Stimulated activated CD8-positive, alpha-beta memory T cell treated with anti-CD3 and anti-CD28 coated beads, Interleukin-4, amount 100 ng/mL, for 4 hours (primary cell): ENCODE measurements at places on chromosomes 6 and 20.

GRCh38 chr6:34237316-34237721 is 646 bp downstream of the HMGA1 start:
- DNase-seq, result no peak

DNA sequence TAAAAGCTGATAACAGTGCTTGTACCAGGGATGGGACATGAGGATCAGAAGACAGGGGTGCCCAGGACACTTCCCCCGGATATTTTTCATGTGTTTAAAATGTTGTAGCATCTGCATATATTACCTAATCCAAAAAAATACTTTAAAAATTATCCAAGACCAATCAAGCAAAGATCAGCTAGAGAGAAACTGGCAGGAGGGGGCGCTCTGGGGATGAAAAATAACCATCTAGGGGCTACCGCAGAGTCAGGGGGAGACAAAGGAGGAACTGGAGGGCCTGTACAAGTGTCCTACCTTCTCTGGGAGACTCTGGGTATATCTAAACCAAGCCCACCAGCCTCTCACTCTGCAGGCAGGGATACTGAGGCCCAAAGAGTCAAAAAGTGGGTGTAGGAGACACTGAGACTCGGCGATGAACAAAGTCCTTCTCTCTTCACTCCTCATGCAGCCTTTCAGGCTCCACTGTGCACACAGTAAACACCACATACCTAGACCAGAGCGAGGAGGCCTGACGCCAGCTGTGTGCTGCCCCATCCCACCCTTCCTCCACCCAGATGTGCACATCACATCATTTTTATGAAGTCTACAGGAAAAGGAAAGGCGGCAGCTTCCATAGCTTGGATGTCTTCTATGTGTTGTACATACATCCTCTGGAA is 9.8 kb downstream of the RIMS4 start:
- no peak for DNase-seq

DNA sequence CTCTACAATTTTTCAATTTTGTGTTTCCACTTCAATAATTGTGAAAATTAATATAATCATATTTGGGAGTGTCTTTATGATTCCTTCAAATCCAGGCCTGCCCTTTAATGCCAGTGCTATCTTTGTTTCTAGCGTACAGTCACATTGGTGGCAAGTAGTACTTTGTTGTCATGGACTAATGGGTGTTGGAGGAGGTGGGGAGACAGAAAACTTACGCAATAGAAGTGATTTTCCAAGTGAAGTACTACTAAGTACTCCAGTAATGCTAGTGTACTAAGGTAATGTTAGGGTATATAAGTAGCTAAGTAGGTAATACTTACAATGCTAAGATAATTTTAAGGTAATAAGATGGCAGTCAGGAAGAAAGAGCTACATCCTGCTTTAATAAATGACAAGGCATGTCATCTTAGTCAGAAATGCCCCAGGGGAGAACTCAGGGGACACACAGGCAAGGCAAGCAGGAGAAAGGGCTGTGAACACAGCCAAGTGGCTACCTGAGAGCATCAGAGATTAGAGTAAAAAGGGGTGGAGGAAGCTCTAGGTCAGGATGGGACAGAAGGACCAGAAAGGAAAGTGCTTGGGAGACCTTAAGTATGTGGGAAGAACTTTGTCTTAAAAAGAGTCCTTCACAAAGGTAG is 217.2 kb upstream of the PRDM1 start:
- no peak for DNase-seq

DNA sequence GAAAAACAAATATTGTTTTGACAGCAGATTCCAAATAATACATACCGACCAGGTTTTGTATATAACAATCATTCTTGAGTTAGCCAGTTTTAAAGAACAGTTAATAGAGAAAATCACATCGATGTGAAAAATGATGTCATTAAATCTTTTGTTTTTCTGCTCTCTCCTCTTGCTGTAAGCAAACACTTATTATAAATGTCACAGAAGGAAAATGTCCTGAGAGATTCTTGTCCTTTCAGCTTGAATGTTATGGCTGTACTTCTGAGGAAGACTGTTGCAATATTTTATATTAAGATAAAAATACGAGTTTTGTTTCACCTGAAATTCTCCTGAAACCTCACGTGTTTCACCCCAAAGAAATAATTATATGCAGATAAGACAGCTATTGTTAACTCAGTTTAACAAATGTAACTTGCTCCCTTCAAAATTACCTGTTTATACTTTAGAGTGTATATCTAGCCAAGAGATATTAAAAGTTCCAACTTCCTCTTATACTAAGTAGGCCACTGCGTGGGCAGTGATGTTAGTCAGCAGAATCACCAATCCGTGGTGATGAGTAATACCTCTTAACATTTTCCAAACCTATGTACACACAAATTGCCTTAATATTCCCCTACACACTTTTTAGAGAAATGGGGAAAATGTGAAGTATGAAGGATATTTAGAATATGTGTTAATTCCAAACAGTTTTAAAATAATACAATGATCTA is 1111.4 kb upstream of the CITED2 start:
- DNase-seq, result no peak

DNA sequence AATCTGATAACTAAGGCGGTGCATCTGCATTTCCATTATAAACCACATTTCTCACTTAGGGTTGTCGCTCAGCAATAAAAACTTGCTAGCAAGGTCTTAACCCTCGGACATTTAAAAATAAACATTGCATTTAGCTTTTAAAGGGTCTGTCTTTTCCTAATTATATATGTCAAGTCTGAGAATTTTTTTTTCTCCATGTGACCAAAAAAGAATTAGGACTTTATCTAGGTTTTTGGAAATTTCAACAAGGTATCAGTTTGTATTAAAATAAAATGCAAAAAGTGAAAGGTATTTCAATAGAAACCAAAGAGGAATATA is 198.1 kb downstream of the FOXA2 start:
- DNase-seq, result no peak
